ENCODE measurements at places on chromosomes 6 and 20.
A peak's percentile ranks its signal among the peaks of the same experiment; 100 is the strongest.

- no peak for DNase-seq
These were observed 150.0 kb downstream of the QKI start for GRCh38 chr6:163564534-163564933.

DNA sequence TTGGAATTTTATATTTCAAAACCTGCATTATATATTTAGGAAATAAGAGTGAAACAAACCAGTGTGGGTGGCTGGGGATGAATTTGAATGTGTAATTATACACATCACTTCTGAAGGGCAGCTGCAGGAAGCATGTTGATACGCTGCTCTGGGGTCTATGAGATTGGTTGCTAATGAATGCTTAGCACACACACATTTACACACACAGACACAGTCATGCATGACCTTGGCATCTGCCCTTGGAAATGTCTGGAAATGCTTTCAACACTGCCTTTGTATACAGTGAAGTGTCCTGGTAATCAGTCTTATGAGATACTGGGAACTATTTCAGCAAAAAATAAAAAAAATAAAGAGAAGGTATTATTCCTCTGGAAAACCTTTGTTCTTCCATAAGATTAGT, 83.4 kb downstream of the ELOVL4 start:
- DNase-seq, result no peak

GRCh38 chr20:4513720-4514119, 208.0 kb upstream of the PRND start:
- DNase-seq, result no peak

GRCh38 chr6:34205466-34205865, 31.2 kb upstream of the HMGA1 start:
- DNase-seq, result no peak

DNA sequence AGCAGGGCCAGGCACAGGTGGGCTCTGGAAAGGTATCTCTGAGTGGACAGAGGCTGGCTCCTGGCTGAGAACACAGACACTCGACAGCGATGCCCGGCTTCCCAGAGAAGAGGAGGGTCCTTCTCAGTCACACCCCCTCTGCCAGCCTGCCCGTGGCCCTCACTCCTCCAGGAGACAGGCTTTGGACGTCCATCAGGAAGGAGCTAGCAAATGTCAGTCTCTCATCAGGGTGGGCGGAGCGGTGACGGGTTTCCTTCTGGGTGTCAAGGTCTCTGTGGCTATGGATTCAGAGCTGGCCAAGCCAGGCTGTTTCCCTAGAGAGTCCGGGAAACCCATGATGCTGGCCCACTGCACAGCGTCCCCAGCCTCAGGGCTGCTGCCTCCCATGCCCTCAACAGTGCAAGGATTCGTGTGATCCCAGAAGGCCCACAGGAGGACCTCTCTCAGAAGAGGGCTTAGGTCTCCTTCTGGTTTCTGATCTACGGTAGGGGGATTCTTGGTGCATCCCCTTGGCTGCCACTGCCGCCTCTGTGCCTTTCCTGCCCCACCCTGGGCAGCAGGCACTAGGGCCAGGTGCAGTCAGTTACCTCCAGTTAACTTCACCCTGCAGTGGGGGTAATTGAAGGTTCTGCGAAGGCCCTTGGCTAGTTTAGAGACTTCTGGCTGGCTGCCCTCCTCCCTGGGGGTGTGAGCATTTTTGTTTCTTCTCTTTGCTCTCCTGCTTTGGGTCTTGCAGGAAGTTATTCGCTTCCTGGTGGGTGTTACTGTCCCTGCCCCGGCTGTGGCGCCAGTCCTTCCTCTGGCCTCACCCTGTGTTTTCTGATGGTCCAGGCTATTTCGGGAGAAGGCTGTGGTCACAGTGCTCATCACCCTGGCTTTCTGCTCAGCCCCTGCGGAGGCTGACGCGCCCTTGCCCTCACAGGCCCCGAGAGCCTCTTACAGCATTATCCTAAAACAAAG, 80.2 kb downstream of the CDH4 start:
- no peak for DNase-seq

- no peak for DNase-seq
These were observed 73.5 kb downstream of the TTLL2 start for GRCh38 chr6:167398214-167399050.

GRCh38 chr20:61803915-61804751, 261.5 kb downstream of the TAF4 start:
- peak; percentile 48 for DNase-seq

DNA sequence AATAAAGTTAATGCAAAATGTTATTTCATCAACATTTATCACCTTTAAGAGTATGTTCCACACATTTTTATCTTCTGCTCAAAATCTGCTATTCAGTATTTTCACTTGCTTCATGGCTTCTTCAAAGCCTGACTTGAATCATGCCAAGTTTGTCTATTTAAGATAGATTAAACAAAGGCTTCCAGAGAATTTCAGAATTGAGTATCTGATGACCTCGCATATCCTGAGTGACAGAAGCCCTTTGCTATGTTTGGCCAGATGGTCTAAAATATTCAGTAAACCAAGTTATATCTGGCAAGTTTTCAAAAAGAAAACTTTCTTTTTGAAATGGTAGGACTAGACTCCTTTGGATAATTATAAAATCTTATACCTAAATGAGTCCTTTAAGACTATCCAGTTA, 348.9 kb upstream of the KCNQ5 start:
- DNase-seq, result no peak

- DNase-seq, result no peak
These were observed 14.0 kb downstream of the COL9A3 start for GRCh38 chr20:62830821-62831220.

GRCh38 chr20:50580016-50580747, 70.0 kb downstream of the PTPN1 start:
- no peak for DNase-seq

DNA sequence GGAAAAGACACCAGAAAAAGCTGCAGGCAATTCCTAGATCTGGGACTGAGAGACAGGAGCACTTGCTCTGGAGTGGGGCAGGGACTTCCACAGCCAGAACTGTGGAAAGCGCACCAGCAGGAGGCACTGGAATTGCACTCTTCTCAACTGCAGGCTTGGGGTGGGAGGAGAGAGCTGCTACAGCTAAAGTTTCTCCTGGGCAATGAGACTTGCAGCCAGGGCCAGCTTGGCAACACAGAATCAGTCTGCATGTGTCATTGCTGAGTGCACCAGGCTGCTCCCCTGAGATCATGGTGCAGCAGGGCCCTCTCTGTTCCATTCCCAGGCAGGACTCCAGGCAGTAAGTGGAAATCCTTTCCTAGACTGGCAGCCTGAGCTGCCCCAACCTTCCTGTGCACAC, 145.8 kb downstream of the INSM1 start:
- no peak for DNase-seq

DNA sequence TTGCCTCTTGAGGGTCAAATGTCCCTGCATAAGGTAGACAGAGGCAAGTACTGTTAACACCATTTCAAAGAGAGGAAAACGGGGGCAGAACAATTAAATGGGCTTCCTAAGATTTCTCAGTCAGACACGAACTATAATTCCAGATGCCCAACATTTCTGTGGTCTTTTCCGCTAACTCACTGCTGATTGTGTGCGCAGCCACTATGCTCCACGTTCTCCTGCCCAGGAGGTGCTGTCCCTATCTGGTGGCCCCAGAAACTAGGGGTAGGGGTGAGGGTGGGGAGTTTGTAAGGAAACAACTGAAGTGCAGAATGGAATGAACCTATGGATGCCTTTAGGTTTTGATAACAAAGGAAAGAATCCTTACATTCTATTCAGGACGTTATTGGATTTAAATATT, 86.1 kb upstream of the BACH2 start:
- no peak for DNase-seq

GRCh38 chr6:163992701-163993100, 578.2 kb downstream of the QKI start:
- DNase-seq, result no peak

DNA sequence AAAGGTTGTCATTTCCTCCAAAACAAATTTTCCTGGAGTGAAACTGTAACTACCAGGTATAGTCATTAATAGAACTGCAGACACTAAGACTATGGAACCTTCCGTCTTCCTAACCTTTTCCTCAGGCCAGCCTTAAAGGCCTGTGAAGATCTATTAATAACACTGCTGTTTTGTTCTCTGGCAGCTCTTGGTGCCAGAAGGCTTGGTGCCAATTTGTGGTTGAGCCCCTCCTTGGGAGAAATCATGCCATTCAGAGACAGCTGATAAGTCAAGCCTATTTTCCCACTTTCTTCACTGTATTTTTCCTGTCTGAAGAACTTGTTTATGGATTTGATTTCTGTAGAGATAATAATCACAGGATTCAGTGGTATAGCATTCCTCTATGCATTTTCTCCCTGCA, 64.8 kb downstream of the HCRTR2 start:
- DNase-seq, result no peak

DNA sequence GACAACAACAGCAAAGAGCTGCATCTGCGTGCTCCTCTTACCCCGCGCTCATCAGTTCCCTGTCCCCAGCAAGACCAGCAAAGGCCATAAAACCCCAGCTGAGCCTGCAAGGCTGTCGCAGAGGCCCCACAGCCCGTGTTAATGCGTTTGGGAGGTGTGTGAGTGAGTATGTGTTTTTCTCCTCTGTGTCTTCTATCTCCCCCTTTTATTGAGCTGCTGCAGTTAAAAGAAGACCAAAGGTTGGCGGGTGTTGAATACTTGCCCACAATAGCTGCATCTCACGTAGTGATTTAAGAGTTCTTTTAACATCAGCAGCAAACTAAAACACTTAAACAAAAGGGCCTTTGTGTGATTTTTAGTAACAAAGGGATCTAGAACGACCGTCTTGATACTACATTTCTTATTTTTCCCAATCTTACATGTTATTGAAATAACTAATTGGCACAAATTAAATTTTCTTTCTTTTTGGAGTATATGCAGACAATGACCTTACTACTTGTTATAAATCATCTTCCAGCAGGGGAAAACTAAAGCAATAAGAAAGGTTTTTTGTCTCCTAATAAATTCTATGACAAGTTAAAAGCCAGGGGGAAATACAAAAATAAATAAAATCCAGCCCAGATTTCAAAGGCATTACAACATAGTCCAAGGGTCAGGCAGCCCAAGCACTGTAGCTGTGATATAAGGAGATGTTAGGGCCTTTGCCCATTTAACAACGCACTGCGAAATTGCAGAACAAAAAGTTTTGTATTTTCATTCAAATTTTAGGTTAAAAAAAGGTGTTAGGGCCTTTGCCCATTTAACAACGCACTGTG, 27.2 kb upstream of the CNKSR3 start:
- no peak for DNase-seq

GRCh38 chr20:38692436-38693411, 31.6 kb upstream of the SLC32A1 start:
- no peak for DNase-seq

GRCh38 chr20:45843506-45843905, 9.9 kb downstream of the SNX21 start:
- no peak for DNase-seq

- DNase-seq, result no peak
These were observed 26.6 kb upstream of the PI16 start for GRCh38 chr6:36927691-36928546.

- DNase-seq, result peak; percentile 90
These were observed 434 bp upstream of the ECI2 start for GRCh38 chr6:4135665-4136353.

- no peak for DNase-seq
These were observed 168.5 kb downstream of the DHX35 start for GRCh38 chr20:39130627-39131026.

GRCh38 chr6:6966127-6966526, 141.6 kb upstream of the RREB1 start:
- DNase-seq, result no peak

GRCh38 chr20:63735859-63736718, at the start of gene LIME1:
TSS of gene LIME1 (plus strand) at chr20:63736664. CDS start at chr20:63737550, 886 bp downstream.
- DNase-seq, result peak; percentile 80

DNA sequence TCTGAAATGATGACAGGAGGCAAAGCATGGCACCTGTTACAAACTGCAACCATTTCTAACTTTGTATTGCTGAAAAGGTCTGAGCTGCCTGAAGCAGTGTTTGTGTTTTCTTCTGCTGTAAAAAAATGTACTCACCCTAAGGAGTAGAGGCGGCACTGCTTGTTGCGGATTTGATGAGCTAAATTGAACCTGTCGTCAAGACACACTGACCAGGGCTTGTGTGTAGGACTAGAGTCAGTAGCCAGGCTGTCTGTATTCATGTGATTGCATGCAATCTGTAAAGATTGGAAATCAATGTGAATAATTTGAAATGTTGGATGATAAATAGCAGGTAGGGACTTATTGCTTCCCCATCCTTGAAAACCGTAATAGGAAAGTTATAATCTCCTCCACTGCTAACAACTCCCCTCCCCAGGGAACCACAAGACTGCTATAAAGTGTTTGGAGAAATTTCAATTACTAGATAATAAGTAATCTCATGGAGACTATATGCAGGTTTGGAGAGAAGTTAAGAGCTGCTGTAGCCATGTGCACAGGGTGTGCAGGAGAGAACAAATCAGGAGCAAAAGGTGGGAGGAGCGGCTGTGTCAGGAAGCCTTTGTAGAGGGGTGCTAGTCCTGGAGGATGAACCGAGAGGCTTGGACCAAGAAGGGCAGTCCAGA, 42.8 kb downstream of the METTL24 start:
- no peak for DNase-seq

DNA sequence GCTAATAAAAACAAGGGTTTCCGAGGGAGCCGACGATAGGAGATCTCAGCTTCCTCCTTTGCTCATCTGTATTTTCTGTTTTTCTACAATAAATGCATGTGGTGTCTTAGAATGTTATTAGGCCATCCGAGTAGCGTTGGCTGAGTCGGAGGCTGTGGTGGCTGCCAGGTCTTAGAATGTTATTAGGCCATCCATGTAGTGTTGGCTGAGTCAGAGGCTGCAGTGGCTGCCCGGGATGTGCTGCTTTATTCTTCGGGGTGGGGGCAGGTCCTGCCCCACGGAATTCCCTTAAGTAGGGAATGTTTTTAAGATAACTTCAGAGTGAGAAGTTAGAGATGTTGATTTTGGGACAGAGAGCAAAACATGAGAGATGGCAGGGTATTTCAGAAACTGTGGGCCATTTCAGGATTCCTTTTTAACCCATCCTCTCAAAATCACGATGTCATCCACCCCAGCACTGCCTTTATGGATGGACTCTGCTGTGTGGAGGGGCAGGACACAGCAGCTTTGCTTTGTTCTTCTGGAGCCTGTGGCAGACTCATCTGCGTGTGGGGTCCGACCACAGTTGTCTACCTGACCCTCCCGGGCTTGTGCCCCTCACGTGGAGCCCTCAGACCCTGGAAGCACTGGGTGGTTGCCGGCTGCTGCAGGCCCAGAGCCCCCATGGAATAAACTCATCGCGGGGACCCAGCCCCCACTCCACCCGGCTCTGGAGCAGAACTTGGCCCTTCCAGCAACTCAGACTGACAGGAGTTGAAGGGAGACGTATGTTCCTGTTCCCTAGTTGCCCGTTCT, 20.4 kb downstream of the OSBPL2 start:
- DNase-seq, result no peak

GRCh38 chr6:12716298-12716916, at the start of gene PHACTR1:
TSS of gene PHACTR1 (plus strand) at chr6:12716767.
- DNase-seq, result no peak

All from GM12891 (cell line).